ENCODE measurements at places on chromosomes 11 and 22. TPM values are rescaled to one million over a fixed set of nuclear protein-coding genes. Genes with fewer than 3 reads are reported as not detected.

DNA sequence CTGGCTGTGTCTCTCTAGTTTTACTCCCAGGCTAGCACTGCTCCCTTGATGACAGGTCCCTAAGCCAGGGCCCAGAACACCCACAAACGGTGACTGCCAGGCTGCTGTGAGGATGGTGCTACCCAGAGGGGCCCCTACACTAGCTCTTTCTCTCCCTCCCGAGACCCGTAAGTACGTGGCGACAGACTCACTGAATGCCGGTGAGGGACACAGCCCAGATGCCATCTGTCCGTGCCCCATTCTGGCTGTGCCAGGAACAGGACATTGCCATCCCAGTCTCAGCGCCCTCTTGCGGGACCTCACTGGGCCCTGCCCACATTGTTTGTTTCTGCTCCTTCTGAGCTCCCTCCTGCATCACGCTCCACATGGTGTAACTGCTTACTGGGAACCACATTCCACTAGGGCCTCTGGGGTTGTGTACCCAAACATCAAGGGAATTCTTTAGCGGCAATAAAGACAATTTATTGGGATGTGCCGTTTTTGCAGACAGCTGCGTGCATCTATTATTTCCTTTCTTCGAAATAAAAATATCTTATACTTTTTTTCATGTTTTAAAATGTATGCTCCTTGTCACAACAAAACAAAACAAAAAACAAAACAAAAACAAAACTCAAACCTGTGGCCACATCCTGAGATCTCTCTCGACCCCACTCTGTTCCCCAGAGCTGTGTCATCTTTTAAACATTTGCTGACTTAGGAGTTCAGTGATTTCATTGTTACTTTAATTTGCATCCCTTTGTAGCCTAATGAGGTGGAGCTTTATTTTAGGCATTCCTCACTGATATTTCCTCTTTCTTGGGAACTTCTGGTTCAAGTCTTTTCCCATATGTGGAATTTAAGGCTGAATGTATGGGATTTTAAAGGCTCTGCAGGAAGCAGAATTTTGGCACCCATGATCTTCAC is 4.4 kb upstream of the TPCN2 start:
- DNase-seq = peak; percentile 20
- H3K27ac ChIP-seq = no peak overlapping the region
- H3K4me3 ChIP-seq = no peak overlapping the region
- H3K27me3 ChIP-seq = no peaks in the 10 kb centered on the region
- no peaks in the 10 kb centered on the region for H3K4me1 ChIP-seq
- H3K36me3 ChIP-seq = no peaks in the 10 kb centered on the region

DNA sequence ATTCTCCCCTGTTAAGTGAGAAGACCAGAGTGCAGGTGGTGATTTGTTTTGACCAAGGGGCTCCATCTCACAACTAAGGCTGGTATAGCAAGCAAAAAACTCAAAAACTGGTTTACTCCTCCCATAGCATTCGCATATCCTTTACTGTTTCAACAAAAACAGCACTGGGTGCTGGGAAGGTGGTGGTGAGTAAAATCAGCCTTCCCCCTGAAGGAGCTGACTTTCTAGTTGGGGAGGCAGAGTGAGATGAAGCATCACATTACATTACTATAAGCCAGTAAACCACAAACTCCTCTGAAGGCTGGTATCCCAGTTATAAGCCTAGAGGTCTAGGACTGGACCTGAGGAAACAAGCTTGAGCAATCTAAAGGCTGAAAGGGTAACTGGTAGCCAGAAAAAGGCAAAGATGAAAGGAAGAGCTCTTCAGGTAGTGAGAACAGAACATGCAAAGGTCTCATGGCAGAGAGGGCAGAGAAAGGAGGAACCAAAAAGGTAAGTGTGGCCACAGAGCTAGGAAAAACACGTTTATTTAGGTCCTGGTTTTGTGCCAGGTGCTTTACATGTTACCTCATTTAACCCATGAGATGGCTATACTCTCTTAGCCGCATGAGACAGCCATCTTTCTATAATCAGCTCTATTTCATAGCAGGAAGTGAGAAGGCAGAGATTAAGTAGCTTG is 22.3 kb downstream of the TMEM123 start:
- no peaks in the 10 kb centered on the region for H3K27me3 ChIP-seq
- no peak overlapping the region for H3K27ac ChIP-seq
- H3K36me3 ChIP-seq = no peaks in the 10 kb centered on the region
- no peak for DNase-seq
- H3K4me1 ChIP-seq = no peaks in the 10 kb centered on the region

- no peak overlapping the region for H3K4me3 ChIP-seq
- H3K27ac ChIP-seq = no peak overlapping the region
- no peaks in the 10 kb centered on the region for H3K27me3 ChIP-seq
- no peaks in the 10 kb centered on the region for H3K4me1 ChIP-seq
- no peaks in the 10 kb centered on the region for H3K36me3 ChIP-seq
- DNase-seq = no peak
Observed at GRCh38 chr11:124633355-124633754, 10.7 kb downstream of the TBRG1 start.

- no peak overlapping the region for H3K4me3 ChIP-seq
- no peaks in the 10 kb centered on the region for H3K36me3 ChIP-seq
- H3K27ac ChIP-seq = no peak overlapping the region
- H3K4me1 ChIP-seq = no peaks in the 10 kb centered on the region
Observed at GRCh38 chr22:39839204-39839603, 54.4 kb downstream of the ENTHD1 start.

DNA sequence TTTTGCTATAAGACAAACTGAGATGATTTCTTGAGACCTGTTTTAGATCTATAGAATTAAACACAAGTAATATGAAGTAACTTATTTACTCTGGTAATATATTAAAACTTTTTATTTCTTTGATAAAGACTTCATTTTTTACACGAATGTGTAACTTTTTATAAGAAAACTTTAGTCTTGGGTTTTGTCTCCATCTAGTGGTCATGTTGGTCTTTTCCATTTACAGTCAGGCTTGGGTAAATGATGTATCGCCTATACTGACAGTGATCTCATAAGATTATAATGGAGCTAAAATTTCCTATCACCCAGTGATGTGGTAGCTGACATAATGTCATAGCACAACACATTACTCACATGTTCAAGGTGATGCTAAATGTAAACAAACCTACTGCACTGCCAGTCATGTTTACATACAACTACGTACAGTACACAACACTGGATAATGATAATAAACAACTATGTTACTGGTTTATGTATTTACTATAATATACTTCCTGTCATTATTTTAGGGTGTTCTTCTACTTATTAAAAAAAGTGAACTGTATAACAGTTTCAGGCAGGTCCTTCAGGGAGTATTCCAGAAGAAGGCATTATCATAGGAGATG is 7.5 kb upstream of the C11orf97 start:
- H3K27ac ChIP-seq = no peak overlapping the region
- H3K4me3 ChIP-seq = no peak overlapping the region
- H3K36me3 ChIP-seq = no peaks in the 10 kb centered on the region
- DNase-seq = no peak

DNA sequence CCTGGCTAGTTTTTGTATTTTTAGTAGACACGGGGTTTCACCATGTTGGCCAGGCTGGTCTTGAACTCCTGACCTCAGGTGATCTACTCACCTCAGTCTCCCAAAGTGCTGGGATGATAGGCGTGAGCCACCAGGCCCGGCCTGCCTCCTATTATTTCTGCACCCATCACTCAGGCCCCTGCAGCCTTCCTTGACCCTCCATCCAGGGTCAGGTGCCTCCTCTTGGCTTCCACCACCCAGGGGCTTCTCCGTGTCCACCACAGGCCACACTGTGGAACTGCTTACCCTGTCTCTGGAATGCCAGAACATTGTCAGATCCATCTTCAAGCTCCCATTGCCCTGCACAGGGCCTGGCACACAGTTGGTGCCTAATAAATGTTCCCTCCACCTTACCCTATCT is 75.4 kb upstream of the RTL6 start:
- H3K4me1 ChIP-seq = no peaks in the 10 kb centered on the region
- no peaks in the 10 kb centered on the region for H3K36me3 ChIP-seq
- H3K27me3 ChIP-seq = no peaks in the 10 kb centered on the region
- H3K27ac ChIP-seq = no peak overlapping the region

DNA sequence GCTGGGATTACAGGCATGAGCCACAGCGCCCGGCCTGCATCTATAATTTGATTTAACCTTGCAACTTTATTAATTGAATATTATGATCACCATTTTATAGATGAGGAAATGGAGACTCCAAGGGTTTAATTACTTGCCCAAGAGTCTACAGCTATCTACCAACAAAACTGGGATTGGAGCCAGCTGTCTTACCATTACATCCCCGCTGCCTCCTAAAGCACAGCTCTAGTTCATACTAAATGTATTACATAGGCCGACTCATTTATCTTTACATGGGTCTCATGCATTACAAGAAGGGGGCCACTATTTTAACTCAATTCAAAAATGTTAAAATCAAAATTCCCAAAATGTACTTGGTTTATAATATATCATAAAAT is 14.1 kb upstream of the TMA7B start:
- DNase-seq = no peak
- no peak overlapping the region for H3K27ac ChIP-seq
- H3K27me3 ChIP-seq = no peaks in the 10 kb centered on the region
- H3K4me1 ChIP-seq = peaks cover 10% of the 10 kb centered on the region
- H3K36me3 ChIP-seq = no peaks in the 10 kb centered on the region
- H3K4me3 ChIP-seq = no peak overlapping the region

DERL3 gene
- 1.1 TPM for total RNA-seq

SESN3 gene
- 52.8 TPM for total RNA-seq

BRMS1 gene
- 59.4 TPM for total RNA-seq
